Fibroblast of villous mesenchyme (primary cell): ENCODE measurements at places on chromosomes 3 and 15.

- DNase-seq: no peak
These were observed 44.6 kb upstream of the RASGRP1 start for GRCh38 chr15:38609097-38609738.

GRCh38 chr3:124202754-124203153 is 210.8 kb upstream of the ROPN1 start:
- DNase-seq: no peak

DNA sequence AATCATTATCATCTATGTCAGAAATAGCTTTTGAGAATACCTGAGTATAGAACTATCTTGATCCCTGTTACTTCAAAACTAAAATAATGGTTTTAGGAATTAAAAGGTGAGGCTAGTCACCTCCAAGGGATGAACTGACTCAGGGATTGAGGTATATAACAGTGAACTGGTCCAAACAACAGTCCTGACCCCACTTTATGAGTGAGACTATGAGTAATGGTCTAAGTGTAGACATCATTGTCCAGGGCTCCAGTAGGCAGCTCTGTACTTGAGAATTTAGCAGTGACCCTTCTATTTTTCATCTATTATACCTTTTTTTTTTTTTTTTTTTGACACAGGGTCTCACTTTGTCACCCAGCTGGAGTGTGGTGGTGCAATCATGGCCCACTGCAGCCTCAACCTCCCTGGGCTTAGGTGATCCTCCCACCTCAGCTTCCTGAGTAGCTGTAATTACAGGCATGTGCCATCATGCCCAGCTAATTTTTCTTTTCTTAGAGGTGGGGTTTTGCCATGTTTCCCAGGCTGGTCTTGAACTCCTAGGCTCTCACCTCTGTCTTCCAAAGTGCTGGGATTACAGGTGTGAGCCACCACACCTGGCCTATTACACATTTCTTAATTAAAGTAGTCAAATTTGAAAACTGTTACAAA is 36.3 kb downstream of the MLH1 start:
- DNase-seq: no peak

- DNase-seq: no peak
These were observed 95.1 kb downstream of the RPL39L start for GRCh38 chr3:187044206-187044605.

DNA sequence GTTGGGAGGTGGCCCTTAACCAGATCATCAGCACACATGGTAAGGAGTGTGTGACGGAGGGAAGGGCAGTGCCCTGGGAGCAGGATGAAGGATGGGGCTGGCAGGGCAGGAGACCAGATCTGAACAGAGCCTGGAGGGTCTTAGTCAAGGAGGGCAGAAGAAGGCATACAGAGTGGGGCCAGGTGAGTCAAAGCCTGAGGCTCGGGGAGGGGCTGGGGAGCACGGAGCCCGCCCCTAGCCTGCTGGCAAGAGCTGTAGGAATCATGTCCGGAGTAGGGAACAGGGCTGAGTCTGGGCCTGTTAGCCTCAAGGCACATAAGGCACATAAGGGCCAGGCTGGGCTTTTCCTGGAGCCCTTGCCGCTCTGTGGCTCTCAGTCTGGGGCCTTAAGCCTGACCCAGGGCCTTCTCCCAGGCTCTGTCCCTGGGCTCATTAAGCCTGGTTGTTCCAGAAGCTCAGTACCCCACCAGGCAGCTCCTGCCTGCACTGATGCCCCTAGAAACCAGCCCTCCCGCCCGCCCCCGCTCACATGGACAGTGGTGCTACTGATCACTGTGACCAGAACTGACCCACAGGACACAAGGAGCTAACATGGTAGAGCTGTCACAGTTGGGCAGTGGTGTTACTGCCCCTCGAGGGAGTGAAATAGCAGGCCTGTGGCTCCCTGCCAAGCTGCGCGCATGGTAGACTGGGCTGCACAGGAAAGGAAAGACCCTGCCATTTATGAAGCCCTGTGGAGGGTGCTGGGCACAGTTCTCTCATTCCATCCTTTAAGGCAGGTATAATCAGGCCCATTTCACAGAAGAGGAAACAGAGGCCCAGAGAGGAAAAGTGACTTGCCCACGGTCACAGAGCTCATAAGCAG is 14.6 kb downstream of the ISG20 start:
- no peak for DNase-seq

GRCh38 chr3:74000725-74001124 is 376.0 kb upstream of the PDZRN3 start:
- DNase-seq: peak; percentile 1

DNA sequence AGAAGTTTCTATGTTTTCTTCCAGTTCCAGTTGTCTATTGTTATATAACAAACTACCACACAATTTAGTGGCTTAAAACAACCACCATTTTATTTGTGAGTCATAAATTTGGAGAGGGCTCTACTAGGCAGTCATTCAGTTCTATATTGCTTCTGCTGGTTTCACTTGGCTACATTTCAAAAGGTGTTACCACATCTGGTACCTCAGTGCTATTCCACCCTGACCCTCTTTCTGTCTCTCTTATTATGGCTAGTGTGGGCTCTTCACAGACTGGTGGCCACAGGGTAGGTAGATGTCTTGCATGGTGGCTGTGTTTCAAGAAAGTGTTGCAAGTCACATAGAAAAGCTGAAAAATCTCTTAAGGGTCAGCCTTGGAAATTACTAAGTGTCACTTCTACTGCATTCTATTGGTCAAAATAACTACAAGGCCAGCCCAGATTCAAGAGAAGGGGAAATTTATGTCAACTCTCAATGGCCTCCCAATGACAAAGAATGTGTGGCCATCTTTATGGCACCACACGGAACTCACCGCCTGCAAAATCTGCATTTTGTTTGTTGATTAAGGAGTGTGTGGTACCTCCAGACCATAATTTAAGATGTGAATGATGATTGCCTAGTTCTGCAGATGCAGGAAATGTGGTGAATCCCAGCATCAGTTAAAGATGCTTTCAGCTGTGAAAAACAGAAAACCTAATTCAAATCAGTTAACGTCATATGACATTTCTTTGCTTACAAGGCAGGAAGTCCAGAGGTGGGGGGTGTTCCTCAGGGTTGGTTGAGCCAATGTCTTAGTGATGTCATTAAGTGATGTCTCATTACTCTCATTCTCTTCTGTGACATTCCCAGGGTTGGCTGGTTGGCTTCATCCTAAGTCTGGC is 105.8 kb upstream of the RASGRP1 start:
- DNase-seq: no peak

GRCh38 chr3:82240322-82240721 is 478.9 kb upstream of the GBE1 start:
- DNase-seq: no peak

- no peak for DNase-seq
These were observed 1395.0 kb downstream of the ZPLD1 start for GRCh38 chr3:103829723-103830326.
